ENCODE measurements at places on chromosomes 4 and X. TPM values are rescaled to one million over a fixed set of nuclear protein-coding genes. Genes with fewer than 3 reads are reported as not detected.

GRCh38 chrX:53430231-53430630, 3.9 kb downstream of the HSD17B10 start:
- no peak for DNase-seq
- H3K36me3 ChIP-seq, result no peaks in the 10 kb centered on the region
- no peak overlapping the region for H3K27ac ChIP-seq
- no peak overlapping the region for H3K4me3 ChIP-seq
- no peaks in the 10 kb centered on the region for H3K27me3 ChIP-seq

- no peaks in the 10 kb centered on the region for H3K4me1 ChIP-seq
- H3K27ac ChIP-seq, result no peak overlapping the region
- H3K36me3 ChIP-seq, result no peaks in the 10 kb centered on the region
Observed at GRCh38 chrX:113300580-113300979, 459.9 kb upstream of the AMOT start.

GRCh38 chrX:3299636-3300035, 46.8 kb downstream of the MXRA5 start:
- H3K4me1 ChIP-seq, result no peaks in the 10 kb centered on the region
- no peak overlapping the region for H3K27ac ChIP-seq
- DNase-seq, result no peak

DNA sequence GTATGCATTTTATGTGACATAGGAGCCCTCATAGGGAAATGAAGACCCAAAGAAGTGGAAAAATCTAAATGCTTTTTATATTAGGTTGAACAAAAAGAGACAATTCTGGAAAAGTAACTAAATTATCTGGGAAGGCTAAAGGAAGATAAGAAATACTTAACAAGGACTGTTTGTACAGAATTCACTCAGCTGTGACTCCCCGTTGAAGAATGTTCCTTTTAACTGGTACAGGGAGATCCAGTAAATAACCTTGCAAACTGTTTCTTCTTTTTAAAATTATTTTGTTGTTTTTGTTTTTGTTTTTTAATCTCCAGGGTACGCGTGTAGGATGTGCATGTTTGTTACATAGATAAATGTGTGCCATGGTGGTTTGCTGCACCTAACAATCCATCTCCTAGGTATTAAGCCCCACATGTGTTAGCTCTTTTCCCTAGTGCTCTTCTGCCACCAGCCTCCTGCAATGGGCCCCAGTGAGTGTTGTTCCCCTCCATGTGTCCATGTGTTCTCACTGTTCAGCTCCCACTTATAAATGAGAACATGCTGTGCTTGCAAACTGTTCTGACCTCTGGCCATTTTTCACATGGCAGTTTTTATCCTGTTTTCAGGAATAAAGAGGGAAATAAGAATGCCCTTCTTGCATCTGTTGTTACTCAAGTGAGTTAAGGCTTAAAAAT, 81.7 kb downstream of the PWWP3B start:
- no peak overlapping the region for H3K27ac ChIP-seq
- no peak overlapping the region for H3K4me3 ChIP-seq
- H3K36me3 ChIP-seq, result no peaks in the 10 kb centered on the region
- DNase-seq, result no peak
- no peaks in the 10 kb centered on the region for H3K27me3 ChIP-seq
- no peaks in the 10 kb centered on the region for H3K4me1 ChIP-seq

GRCh38 chr4:64883087-64883807, 474.0 kb upstream of the TECRL start:
- no peak overlapping the region for H3K27ac ChIP-seq
- no peaks in the 10 kb centered on the region for H3K4me1 ChIP-seq
- no peak for DNase-seq

Gene ASB9
- 0.98 TPM for total RNA-seq

Gene PAGE4
- not detected for total RNA-seq

Gene DCAF4L1
- total RNA-seq, result 0.33 TPM

Gene BEX2
- total RNA-seq, result 12.5 TPM

Gene TLR3
- total RNA-seq, result 4.3 TPM

Gene MAGEA2
- total RNA-seq, result not detected

Gene FRG2
- not detected for total RNA-seq

Gene LRCH2
- total RNA-seq, result 2.6 TPM

Gene NPFFR2
- not detected for total RNA-seq

All from breast epithelium (tissue), 4 donors.